GM12864 (cell line): ENCODE measurements at places on chromosomes 5 and 9.

DNA sequence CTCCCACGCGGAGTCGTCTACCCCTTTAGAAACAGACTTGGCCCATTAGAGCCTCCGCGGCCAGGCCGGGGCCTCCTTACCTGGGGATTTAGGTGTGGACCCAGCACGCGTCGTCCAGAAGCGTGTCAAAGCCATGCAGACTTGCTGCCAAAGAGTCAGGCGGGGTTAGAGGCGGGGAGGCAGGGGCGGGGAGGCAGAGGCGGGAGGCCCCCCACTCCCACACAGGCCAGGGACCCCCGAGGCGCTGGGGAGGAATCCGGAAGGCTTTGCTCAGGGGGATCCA lies 47.1 kb downstream of the HABP4 start:
- no peak for DNase-seq

- DNase-seq = no peak
Measured at GRCh38 chr5:80082281-80082680, 47.1 kb downstream of the THBS4 start.

DNA sequence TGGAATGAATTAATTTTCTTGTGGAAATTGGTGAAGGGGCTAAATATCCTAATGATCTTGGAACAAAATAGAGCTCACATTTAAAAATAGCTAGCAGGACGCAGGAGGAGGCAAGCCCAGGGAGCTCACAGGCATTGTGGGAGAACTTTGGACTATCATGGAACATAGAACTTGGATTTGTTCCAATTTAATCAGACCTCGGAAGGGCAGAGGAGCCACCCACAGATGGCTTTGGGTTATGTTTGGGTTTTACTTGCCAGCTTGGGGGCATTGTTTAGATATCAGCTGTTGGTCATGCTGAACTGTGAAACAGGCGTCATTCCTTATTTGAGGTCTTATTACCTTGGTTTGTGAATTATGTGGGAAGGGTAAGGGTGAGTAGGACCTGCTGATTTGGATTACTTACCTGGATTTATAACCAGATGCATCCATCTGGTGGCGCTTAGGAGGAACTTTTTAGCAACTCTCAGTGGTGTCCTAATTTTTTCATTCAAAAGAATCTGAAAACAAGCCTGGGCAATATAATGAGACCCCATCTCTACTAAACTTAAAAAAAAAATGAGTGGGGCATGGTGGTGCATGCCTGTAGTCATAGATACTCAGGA lies 14.1 kb upstream of the PTGR1 start:
- DNase-seq = no peak

GRCh38 chr9:89234205-89235067 lies 55.8 kb upstream of the SHC3 start:
- DNase-seq = peak; percentile 25

DNA sequence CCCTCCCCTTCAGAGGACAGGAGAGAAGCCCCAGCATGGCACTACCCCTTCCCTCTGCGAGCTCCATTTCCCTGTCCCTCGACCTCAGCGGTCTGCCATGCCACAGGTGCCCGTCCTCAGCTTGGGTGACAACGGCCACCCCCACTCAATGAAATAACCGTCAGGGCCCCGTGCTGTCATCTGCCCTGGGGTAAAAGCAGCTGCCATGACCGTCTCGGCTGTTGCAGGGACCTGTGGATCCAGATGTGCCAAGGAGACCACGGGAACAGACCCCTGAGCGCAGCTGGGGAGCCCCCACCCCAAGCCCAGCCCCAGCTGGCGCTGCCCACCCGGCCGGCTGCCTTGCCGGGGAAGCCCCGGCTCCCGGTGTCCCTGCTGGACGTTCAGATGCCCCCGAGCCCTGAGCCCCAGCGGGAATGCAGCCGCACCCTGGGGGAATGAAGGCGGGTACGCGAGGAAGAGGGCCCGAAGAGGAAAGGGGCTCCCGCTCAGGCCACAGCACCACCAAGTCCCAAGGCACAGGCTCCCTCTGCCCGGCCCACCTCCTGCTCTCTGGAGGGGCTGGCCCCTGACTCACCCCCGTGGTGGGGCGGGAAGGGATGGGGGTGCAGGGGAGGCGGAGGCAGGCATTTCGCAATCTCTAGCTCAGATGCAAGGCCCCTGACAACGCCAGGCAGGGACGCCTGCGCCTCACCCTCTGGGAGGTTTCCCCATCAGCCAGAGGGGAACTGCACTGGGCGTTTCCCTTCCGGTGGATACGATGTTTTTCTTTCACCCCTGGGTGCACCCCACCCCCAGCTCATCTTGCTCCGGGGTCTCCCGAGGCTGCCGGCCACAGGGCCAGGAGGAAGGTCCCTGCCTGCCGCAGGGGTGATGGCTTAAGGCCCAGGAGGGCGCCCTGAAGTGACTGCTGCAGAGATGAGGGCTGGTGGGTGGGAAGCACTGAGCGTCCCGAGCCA lies 49.2 kb downstream of the NACC2 start:
- no peak for DNase-seq

- no peak for DNase-seq
Measured at GRCh38 chr5:178394074-178394473, 161.5 kb upstream of the PHYKPL start.

- no peak for DNase-seq
Measured at GRCh38 chr5:31226651-31227050, 33.2 kb downstream of the CDH6 start.

GRCh38 chr5:105922080-105922479 lies 1748.7 kb downstream of the EFNA5 start:
- DNase-seq = no peak

GRCh38 chr9:88502552-88503034 lies 32.4 kb upstream of the NXNL2 start:
- DNase-seq = no peak

DNA sequence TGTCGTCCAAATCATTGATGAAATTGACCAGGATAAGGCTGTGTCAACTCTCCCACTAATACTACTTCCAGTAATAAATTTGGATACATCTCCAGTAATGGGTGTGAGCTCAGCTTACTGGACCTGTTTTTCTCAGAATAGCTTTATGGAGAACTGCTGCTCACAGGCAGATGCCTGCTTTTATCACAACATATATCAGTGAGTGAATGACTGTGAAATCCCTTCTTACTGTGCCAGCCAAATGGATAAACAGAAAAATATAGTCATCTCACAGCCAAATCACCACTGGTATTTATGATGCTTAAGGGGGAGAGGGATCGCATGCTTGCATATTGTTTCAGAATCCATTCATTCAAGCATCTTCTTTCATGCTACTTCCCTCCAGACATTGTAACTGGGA lies 148.4 kb upstream of the PAPPA start:
- no peak for DNase-seq

DNA sequence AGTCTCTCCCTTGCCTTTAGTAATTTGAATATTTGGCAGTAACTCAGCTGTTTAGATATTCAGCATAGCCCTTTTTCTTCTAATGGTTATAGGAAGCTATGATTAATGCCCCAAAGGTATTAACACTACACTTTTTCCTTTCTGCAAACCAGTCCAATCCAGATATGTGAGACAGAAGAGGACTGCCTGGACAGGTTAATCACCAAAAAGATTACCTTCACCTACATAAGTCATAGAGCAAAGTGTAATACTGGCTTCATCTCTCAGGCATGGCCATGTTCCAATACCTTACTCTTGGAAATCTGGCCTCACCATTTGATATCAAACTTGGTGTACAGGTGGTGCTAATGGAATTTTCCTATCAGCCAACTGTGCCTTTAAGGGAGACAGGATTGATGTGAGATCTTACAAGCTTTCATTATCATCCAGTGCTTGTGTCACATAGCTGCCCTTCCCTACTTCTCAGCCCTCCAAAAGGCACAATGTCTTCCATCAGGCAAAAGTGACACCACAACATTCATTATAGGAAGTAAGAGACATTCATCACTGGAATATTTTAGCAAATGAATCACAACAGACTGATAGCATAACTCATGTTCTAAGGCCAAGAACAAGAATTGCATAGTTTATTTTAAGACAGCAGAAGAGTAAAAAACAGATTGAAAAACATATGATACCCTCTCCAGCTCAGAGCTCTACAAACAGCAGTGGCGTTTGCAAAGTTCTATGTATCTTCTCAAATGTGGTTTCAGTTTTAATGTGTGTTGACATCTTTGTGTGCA lies 91.2 kb upstream of the PAM start:
- no peak for DNase-seq

GRCh38 chr9:101028346-101029314 lies at the start of gene PLPPR1:
PLPPR1 (plus strand) TSS chr9:101028727.
- DNase-seq = no peak

DNA sequence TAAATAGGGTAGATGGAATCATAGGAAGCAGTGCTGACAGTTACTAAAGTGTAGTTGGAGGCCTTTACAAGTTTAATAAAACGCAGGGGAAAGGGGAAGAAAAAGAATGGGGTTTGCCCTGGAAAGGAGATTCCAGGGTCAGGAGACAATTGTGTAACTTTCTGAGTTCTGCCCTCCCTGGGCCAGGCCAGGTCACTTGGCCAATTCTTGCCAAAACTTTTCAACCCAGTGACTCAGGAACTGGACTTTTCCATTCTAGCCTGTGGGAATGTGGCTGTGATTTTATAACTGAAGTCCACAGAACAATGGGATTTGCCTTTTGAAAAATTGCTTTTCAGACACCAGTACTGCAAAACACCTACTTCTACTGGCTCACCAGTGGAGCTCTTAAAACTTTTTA lies 289.8 kb upstream of the ANKRD55 start:
- no peak for DNase-seq

GRCh38 chr5:100709771-100710170 lies 174.6 kb downstream of the FAM174A start:
- no peak for DNase-seq

GRCh38 chr5:56964173-56964572 lies 12.2 kb upstream of the MIER3 start:
- DNase-seq = no peak

DNA sequence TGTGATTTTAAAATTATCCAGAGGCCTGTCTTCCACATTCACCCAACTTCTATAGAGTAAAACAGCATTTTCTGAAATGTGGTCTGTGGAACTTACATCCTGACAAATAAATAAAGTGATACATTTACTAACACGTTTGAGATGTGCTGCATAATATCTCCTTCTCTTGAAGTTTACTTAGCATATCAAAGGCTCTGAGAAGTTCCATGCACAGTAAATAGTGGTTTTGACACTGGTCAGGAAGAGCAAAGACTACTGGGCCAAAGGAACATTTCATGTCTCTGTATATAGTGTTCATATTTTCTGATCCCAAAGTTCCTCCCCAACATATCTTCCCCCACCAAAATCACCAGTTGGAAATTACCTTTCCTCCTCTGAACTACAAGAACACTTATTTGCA lies 30.5 kb upstream of the TARS1 start:
- DNase-seq = no peak

- DNase-seq = no peak
Measured at GRCh38 chr5:173831196-173831914, 56.8 kb upstream of the CPEB4 start.

DNA sequence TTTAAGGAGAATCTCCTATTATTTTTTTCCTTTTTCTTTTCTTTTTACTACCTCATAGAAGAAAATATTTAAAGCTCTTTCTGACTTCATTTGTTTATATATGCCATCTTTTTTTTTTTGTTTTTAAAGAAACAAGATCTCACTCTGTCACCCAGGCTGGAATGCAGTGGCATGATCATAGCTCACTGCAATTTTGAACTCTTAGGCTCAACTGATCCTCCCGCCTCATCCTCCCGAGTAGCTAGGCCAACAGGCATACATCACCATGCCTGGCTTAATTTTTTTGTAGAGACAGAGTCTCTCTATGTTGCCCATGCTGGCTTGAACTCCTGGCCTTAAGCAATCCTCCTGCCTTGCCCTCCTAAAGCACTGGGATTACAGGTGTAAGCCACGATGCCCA lies 59.5 kb downstream of the LNPEP start:
- DNase-seq = no peak

- no peak for DNase-seq
Measured at GRCh38 chr9:113842086-113842485, 34.0 kb upstream of the ZNF618 start.

- no peak for DNase-seq
Measured at GRCh38 chr5:55036477-55036876, 12.4 kb downstream of the GZMK start.

DNA sequence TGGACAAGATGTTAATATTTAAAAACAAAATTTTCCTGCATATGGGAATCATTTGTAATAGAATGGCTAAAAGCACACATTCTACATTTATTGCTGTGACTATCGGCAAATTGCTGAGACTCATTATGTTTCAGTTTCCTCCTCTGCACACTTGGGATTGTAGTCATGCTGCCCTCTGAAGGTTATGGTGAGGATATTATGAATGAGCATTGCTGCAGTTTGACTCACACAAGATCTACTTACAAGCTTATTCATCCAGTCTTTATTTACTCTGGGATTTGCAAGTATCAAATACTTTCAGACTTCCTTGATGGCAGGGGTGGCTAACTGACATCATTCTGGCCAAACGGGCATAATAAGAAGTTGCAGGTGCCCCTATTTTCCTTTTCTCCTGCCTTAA lies 9.5 kb upstream of the NFIL3 start:
- DNase-seq = no peak

DNA sequence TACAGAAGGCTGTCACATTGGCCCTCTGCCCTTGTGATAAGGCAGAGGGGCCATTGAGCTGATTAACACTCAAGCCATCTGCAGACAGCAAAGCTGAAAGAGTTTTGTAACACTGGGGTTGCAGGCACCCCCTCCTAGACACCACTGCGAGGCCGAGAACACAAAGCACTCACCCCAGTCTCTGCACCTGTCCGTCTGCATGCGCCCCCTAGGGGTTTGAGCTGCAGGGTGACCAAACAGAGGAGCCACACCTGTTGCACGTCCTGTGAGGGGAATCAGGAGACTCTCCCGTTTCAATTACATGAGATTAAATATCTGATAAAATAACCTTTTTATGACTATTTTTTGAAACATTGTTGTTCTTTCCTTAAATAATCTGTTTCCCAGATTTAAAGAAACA lies 1180.4 kb downstream of the CDH9 start:
- no peak for DNase-seq

- no peak for DNase-seq
Measured at GRCh38 chr9:99835142-99835541, 13.5 kb downstream of the NR4A3 start.

DNA sequence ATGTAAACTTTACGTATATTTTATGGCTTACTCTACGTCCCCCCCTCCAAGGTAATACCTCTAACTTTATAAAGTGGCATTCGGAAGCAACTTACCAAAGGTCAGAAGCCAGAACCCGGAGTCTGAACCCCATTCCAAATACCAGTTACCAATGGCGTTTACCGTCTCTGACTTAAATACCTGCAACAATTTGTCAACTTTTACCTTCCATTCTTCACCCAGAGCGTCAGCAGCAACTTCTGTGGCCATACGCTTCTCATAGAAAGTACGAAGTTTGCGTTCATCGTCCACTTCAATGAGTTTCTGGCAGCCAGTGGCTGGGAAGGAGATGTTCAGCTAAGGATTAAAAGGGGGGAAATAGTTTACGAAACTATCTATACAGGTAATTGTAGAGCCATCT lies 753 bp downstream of the RPS6 start:
- DNase-seq = no peak

GRCh38 chr5:135429301-135430134 lies 17.6 kb downstream of the DCANP1 start:
- no peak for DNase-seq

- DNase-seq = no peak
Measured at GRCh38 chr5:124825983-124826337, 79.5 kb upstream of the ZNF608 start.
